PC-9 (cell line): ENCODE measurements at places on chromosomes 1 and 21. TPM values are rescaled to one million over a fixed set of nuclear protein-coding genes. Genes with fewer than 3 reads are reported as not detected.

Gene MIXL1
- total RNA-seq: not detected in 2 replicates

Gene PIGP
- 10.1 and 20.9 TPM in 2 replicates for total RNA-seq

DNA sequence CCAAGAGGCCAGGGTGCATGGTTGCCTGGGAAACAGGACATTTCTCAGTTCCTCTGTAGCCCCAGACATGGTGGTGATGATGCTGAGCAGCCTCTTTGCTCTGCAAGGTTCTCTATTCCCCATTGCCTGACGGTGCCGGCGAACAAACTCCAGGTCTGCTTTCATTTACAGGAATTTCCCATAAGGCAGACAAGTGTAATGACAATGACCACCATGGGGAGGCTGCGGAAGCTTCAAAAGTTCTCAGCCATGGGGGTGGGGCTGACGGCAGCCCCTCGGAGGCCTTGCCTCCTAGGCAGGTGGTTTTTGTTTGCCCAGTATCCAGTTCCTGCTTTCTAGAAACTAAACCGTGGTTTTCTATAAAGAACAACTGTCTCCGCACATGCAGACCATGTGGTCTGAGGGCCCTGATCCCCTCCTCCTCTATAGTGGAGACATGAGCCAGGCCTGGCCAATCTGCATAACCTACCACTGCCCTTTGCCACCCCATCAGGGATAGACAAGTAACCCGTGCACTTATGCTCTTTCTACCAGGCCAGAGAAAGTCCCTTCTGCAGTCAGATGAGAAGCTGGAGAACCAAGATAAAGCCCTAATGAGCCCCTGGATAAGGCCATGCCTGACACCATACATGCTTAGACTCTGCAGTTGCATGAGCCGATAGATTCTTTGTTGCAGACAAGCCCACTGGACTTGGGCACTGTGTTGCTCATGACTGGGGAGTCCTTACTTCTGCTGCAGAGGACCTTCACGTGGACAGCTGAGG lies 54.1 kb downstream of the LDLRAD2 start:
- DNase-seq: no peak

Gene ILDR2
- total RNA-seq: not detected in 2 replicates

- no peak for DNase-seq
Measured at GRCh38 chr1:31029026-31029425, 36.5 kb downstream of the PUM1 start.

DNA sequence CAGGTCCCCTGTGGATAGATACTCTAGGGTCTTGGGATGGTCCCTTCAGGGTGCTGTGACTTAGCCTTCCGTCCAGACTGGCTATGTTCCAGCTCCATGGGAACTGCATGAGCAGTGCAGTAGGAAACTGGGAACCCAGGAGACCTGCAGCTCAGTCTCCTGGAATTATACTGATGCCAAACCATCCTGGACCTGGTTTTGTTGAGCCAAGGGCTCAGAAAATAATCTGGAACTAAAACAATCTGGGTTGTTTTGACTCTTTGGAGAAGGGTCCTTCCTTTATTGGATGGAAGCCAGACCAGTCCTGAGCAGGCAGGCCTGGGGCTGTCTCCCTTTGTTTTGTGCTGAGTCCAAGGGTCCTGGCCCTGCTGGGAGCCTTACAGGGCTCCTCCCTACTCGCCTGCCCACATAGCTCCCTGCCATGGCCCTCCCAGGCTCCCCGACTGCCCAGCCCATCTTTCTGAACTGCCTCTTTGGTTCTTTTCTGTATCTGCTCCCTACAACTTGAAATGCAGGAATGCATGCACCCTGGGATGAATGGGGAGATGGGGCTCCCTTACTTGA lies 1.2 kb downstream of the IPO13 start:
- no peak for DNase-seq

DNA sequence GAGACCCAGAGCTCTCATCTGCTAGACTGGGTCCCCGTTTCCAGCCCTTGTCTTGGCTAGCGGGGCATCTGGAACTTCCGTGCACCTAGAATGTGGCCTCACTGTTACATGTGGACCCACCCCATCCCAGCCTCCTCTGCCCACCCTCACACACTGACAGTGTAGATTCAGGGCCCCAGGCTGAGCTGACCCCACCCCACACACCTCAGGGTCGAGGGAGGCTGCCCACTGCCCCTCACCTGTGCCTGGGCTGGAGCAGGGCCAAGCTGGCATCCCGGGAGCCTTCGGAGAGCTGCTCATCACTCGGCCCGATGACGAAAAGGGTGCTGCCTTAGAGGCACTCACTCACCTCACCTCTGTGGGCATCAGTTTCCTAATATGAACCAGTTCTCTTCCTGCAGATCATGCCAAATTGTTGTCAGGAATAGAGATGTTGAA lies 11.1 kb downstream of the ACOT11 start:
- DNase-seq: no peak

DNA sequence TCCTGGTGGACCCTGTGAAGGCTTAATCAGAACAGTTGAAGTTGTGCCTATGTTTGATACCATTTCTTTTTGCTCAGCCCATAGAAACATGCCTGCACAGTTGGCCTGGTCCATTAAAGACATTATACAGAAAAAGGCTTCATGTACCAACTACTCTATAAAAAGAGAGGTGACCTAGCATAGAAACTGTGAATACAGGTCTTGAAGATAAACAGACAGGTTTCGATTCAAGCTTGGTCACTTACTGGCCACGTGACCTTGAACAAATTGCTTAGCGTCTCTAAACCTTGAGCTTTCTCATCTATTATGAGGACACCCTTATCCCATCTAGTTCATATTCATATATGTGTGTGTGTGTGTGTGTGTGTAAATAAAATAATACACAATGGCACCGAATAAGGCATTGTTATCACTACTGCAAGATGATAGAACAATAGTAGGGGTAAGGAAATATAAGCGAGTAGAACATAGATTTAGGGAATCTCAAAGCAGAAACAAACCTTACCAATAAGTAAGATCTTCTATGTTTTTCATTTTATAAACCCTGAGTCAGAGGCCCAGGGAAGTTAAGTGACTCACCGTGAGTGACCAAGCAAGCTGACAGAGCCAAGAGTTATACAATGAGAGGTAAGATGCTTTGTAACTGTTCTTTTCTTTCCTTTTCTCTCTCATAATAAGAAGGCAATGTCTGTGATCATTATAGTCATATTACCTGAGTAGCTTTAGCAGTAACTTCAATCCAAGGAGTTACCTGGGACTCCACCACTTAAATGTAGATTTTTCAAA lies 476.8 kb upstream of the DEPDC1 start:
- DNase-seq: no peak

Gene ADAMTS5
- not detected in 2 replicates for total RNA-seq

Gene ASPM
- total RNA-seq: 38.6 and 57.6 TPM in 2 replicates

Gene ADAMTSL4
- 67.9 and 76.7 TPM in 2 replicates for total RNA-seq

DNA sequence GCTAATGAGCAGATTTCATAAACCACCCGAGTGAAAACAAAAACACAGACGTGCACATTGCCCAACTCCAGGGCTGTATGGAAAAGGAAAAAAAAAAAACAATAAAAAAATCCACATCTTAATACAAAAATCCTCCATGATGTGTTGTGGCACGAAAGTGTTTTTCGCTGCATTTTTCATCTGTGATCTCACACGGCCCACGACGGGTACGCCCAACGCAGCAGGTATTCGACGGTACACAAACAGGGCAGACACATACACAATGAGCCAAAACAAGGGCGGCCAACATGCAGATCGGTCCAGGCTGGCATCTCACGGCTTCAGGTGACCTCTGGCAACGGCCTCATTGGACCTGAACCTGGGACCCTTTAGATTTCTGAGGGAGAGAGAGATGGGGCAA lies 31.1 kb downstream of the CASZ1 start:
- DNase-seq: no peak

DNA sequence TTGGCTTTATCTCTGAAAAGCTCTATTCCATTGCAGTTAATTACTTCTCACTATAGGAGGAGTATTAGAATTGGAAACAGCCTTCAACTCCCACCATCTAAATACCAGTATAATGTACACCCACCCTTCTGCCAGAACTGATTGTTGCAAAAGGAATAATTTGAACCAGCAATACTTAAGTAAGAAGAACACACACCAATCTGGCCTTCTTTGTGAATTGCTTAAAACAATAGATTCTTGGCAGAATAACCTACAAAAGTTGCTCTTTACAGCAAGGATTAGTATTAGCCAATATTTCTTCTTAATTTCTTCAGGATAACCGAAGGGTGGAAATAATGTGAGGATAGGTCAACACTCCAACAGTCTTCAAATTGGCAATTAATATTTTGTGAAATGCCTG lies 54.9 kb upstream of the ADAMTS5 start:
- no peak for DNase-seq

Gene URB1
- 11.0 TPM in 2 replicates for total RNA-seq

Gene CD1E
- not detected in 2 replicates for total RNA-seq

GRCh38 chr1:175164751-175165150 lies 27.8 kb downstream of the KIAA0040 start:
- DNase-seq: no peak

DNA sequence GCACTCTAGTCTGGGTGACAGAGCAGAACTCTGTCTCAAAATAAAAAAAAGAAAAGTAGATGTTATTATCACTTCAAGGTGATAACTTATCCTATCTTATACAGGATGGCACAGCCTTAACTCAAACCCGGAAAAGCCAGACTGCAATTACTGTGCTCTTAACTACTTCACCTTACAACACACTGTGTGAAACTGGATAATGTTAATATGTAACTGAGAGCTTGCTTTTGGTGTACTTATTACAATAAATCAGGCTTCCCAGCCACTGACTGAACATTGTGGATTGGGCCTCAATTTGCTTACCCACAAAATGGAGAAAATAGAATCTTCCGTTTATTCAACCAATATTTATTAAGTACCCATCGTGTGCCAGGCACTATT lies 1.4 kb downstream of the ORC1 start:
- no peak for DNase-seq

GRCh38 chr1:2482588-2482987 lies 6.5 kb downstream of the PLCH2 start:
- no peak for DNase-seq

DNA sequence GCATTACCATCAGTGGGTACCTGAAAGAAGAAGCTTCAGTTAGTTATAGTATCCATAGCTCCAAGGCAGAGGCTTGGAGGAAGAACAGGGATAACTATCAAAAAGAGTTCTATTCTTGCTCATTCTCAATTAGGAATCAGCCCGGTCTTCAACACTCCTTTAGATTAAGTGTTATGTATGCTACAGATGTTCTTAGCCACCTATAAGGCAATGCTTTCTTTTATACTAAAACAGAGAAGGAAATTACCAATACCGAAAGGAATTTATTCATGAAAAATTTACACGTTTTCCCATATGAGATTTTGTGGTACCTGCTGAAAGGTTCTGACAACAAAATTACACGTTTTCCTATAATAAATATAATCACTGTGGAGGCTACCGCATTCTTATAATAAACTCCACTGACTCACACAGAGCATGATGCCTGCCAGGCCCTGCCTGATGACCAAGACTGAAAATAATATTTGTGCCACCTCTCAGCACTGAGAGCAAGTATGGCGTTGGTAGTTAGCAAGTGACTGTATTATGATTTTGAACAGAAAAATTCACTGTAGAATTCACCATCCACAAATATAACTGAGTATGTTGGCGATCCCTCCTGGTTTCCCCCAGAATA lies 58.3 kb downstream of the APP start:
- DNase-seq: no peak

- DNase-seq: no peak
Measured at GRCh38 chr1:209817691-209818090, 10.1 kb upstream of the UTP25 start.

DNA sequence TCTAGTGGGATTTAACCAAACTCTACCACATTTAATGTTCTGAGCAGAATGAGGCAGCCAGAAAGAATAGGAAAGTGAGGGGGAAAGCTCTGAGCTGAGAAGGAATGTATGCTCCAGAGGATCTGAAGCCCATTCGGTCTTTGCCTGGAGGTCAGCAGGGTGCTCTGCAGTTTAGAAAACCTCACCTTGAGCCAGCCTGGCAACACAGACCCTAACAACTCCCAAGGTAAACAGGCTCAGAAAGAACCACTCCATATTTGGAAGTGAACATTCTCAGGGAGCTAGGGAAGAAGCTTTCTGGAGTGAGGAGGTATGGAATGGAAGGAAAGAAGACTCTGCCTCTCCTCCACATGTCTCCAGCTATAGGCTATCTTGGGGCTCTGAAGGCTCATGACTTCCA lies 398.8 kb downstream of the SEC16B start:
- no peak for DNase-seq

- DNase-seq: no peak
Measured at GRCh38 chr1:31861346-31861745, 45.5 kb upstream of the SPOCD1 start.

Gene NLRP3
- 0.30 TPM in 1 of 2 replicates, not detected in the other for total RNA-seq

- DNase-seq: no peak
Measured at GRCh38 chr1:205358579-205358978, 1.9 kb upstream of the KLHDC8A start.

GRCh38 chr1:180311011-180311730 lies 81.1 kb downstream of the LHX4 start:
- no peak for DNase-seq

- no peak for DNase-seq
Measured at GRCh38 chr1:154960446-154961136, 991 bp downstream of the PYGO2 start.

Gene SLC44A5
- total RNA-seq: 0.09 TPM in 1 of 2 replicates, not detected in the other

- no peak for DNase-seq
Measured at GRCh38 chr1:31688233-31688918, 15.4 kb downstream of the COL16A1 start.

DNA sequence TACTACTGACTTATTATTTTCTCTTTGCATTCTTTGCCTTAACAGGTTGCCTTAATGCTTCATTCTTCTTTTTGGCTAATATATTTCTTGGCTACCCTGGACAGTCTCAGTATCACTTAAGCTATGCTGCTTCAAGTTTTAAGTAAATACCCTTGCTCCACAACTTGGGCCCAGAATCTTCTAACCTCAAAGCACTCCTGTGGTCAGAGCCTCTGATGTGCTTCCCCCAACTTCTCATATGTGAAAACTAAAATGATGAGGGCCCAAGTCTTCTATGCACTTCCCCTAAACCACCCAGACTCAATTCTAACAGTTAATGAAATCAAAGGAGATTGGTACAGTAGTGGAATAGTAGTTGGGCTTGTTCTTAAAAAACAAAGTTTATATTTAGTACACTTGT lies 314.1 kb downstream of the PLPP3 start:
- DNase-seq: no peak

Gene UBL4B
- total RNA-seq: 0.24 and 0.28 TPM in 2 replicates

DNA sequence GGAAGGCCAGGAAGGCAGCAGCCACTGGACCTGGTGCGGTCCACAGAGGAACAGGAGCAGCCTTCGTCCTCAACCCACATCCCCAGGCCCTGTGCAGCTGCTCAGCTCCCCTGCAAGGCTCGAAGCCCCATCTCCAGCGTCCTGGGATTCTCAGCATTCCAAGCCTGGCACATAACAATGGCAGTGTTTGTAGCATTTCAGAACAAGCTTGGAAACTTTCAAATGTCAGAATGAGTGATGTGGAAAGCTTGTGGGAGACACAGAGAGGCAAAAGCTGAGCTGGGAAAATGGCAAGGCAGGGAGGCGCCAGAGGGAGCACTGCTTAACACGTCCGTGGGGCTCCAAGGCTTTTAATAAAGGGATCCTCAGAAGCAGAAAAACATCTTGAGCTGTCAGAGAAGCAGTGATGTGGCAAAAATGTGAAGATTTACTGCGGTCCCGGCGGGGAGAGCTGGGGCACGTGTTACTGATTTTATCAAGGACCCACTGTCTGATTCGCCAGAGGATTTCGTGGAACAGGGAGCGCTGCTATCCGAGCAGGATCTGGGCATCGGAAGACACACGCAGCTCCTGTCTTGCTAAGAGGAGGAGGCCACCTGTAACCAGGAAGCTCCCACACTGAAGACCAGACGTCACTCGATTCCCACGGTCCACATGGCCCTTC lies 38.1 kb downstream of the TOMM20 start:
- DNase-seq: no peak

Gene C1orf116
- total RNA-seq: 30.2 and 36.7 TPM in 2 replicates
